ENCODE measurements at places on chromosomes 3 and 15.

DNA sequence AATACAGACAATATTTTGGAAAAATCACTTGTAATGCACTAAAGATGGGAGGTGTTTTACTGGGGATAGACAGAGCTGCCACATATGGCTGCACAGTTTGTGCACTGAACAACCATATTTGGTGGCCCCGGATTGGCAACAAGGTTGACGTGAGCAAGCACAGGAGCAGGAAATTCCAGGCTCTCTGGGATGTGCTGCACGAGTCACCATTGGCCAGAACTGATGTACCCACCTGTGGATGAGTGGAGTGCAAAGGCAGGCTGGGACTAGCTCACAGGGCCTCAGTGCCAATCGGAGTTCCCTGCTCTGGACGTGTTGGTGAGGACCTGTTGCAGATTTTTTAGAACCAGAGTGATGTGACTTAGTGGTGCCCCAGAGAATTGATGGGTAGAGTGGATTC lies 42.0 kb upstream of the SCAANT1 start:
- DNase-seq, result no peak

DNA sequence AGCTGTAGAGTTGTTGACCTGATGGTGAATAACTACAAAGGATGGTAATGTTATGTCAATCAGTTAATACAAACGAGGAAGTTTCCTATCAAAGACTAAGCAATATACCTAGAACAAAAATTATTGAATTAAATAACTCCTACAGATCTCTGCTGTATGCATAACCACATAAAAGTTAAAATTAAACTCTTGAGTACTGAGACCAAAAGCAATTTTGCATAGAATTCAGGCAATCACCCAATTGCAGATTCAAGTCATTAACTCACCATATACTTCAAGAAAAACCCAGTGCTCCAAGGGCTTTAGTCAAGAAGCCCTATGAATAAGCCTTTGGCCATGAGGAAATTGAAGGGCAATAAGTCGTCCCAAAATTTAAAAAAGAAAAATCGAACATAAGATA lies 518.8 kb downstream of the MECOM start:
- DNase-seq, result no peak

- DNase-seq, result no peak
Measured at GRCh38 chr3:163481738-163482137, 1596.6 kb downstream of the SI start.

DNA sequence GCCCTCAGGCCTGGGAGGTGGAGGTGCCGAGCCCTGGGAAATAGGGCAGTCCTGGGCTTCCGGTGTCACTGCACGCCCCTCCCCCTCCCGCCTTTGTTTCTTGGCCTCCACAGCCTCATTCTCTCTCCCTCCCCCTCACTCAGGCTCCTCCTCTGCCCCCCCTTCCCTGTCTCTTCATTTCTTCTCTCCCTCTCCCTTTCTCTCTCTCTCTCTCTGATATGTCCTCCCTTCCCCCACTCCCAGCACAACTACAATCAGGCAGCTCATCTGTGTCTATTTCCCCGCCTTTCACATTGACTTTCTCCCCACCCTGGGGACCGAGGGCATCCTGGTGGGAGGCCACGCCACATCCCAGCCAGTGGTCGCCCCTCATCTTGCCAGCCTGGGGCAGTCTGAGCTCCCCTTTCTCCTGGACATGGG lies 40.2 kb downstream of the IDH2 start:
- DNase-seq, result peak; percentile 54

GRCh38 chr15:66057089-66057488 lies 187.8 kb downstream of the RAB11A start:
- no peak for DNase-seq

- DNase-seq, result no peak
Measured at GRCh38 chr15:41671656-41672648, 11.7 kb downstream of the MGA start.

GRCh38 chr15:59299929-59300617 lies 72.6 kb downstream of the MYO1E start:
- DNase-seq, result peak; percentile 66

- DNase-seq, result no peak
Measured at GRCh38 chr3:105772635-105773034, 96.2 kb downstream of the CBLB start.

DNA sequence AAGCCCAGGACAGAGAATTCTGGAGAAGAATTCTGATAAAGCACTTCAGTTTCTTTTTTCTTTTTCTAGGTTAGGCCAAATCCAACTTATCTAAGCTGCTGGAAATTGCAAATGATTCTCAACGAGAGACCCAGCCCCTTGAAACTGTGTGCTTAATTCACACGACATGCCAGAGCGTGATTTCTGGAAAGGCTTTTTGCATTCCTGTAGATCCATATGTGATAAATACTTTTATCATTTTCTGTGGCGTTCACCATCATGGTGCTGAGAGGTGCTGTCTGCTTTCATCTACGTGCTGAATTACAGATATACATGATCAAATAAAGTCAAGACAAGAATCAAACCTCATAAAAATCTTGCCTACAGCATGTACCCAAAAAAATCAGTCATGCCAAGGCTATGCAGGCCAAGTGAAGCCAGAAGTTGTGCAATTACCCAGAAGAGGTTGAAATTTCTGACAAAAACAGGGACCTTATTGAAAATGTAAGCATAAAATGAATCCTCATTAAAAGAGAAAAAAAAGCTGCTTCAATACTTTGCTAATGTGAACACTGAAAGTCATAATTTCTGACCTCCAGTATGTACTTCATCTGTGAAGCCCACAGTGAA lies 10.8 kb upstream of the MEF2A start:
- DNase-seq, result no peak

DNA sequence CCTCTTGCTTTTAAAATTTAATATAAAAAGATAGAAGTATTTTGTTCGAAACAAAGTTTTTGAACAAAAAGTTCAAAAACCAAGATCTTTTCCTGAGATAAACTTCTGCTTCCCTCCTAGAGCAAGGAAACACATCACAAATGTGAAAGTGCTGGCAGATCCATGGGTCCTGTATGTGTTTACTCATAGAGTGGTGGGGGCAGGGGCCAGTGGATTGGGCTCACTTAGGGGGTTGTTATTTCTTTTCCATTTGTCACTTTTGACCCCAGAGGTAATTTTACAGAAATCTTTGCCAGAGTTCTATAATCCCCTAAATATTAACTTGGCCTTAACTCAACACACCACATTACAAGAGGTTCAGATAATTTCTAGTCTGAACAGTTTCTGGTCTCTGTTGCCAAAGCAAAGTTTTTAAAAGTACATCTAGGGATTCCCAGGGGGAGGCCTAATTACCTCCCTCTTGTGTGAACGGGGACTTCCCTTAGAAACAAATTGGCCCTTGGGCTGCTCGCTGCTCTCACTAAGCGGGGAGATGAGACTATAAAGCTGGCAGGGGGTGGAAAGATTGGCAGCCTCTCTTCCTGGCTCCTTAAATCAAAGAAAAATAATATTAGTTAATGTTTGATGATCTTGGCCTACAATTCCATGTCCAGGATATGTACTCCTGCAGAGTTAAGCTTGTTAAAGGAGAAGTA lies 66.8 kb upstream of the PTX3 start:
- no peak for DNase-seq

DNA sequence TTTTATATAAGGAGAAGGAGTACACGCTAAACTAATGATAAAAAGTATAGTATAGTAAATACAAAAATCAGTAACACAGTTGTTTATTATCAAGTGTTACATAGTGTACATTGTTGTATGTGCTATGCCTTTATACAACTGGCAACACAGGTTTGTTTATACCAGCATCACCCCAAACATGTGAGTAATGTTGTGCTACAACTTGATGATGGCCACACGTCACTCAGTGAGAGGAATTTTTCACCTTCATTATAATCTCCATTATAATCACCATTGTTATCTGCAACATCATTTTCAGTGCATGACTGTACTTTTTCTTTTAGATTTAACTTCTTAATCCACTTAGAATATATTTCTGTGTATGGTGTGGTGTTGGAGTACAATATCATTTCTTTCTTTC lies 204.0 kb upstream of the CTNNB1 start:
- DNase-seq, result no peak

GRCh38 chr15:85142312-85142711 lies 160.7 kb downstream of the PDE8A start:
- no peak for DNase-seq

DNA sequence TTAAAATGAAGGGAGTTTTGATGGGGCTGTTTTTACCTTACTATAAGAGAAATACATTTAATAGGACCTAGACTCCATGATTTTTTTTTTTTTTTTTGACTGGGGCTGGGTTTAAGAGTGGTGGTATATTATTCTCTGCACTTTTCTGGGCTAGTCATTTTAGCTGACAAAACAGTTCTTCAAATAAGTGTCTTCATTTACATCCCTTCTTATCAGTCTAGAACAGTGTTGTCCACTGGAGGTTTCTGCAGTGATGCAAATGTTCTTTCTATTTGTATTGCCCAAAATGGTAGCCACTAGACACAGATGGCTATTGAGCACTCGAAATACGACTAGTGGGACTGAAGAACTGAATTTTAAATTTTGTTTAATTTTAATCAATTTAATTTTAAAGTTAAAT lies 37.2 kb downstream of the KLHL18 start:
- DNase-seq, result no peak

GRCh38 chr3:58556761-58557221 lies 19.8 kb upstream of the ACOX2 start:
- no peak for DNase-seq

DNA sequence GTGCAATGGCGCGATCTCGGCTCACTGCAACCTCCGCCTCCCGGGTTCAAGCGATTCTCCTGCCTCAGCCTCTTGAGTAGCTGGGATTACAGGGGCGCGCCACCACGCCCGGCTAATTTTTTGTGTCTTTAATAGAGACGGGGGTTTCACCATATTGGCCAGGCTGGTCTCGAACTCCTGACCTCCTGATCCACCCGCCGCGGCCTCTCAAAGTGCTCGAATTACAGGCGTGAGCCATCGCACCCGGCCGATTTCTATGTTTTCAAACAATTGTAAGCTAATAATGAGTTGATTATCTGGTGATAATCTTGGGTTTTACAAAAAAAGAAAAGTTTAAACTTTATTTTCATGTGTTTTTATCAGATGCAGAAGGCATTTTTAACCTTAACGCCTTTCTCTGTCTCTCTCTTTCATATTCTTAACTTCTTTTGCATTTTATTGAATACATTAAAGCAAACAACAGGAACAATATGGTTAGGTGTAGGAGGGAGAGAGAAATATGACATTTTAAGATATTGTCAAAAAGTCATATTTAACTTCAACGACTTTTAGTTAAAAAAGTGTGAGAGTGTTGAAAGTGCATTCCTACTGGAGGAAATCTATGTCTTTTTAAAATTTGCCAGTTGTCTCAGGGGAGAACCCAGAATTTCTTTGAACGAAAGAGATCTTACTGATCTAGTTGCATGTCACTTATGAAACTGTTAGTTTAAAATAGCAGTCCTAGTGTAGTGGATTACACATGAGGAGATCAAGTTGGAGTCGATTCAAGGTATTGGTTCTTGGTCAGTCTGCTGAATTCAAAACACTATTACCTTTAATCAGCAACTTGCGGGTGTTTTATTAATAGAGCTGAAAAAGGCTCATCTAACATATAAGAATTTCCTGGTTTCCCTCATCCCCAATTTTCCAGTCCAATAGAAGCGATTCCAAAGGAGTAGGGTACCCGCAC lies 3.4 kb upstream of the MEIS2 start:
- no peak for DNase-seq
